ENCODE measurements at places on chromosomes 1 and 21.
A peak's percentile ranks its signal among the peaks of the same experiment; 100 is the strongest.

DNA sequence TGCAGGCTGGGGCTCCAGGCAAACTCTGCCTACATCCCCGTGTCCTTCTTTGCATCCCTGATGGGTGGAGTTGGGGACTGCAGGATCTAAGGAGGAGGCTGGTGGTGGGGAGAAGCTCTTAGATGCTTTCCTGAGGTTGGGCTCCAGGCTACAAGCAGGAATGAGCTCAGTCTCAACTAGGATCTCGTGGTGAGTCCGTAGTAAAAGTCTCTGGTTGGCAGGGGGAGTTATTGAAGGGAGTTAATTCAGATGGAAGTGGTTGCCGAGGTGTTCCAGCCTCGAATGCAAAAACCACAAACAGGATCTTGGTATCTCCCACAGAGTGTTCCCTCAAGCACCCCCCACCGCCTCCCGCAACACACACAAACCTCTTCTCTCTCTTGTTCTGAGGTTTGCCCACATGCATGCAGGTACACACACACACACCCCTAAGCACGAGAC, 35.0 kb downstream of the TMCC2 start:
- DNase-seq, result no peak
- no peaks in the 10 kb centered on the region for H3K36me3 ChIP-seq
- H3K27ac ChIP-seq, result no peak overlapping the region
- H3K4me3 ChIP-seq, result no peak overlapping the region
- peaks cover 41% of the 10 kb centered on the region for H3K4me1 ChIP-seq

GRCh38 chr1:8751984-8752383, 65.5 kb downstream of the RERE start:
- peaks cover 5% of the 10 kb centered on the region for H3K4me1 ChIP-seq
- no peaks in the 10 kb centered on the region for H3K27me3 ChIP-seq
- H3K36me3 ChIP-seq, result no peaks in the 10 kb centered on the region
- no peak for DNase-seq
- H3K4me3 ChIP-seq, result no peak overlapping the region

DNA sequence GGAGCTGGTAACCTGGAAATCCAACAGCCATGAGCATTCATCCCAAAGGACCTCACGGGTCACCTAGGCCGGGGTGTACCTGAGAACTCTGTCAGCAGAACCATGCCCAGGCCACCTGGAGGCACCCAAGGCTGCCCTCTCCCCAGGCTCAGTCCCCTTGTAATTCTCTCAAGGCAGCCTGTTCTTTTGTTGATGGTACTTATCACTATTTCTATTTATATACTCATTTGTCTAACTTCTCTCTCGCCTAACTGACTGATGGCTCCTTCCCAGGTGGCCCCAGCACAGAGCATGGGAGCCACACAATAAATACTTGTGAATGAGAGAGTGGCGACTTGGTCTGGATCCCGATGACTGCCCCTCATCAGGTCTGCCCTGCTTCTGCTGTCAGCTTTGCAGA, 16.7 kb downstream of the CASP9 start:
- H3K27me3 ChIP-seq, result no peaks in the 10 kb centered on the region
- H3K36me3 ChIP-seq, result no peaks in the 10 kb centered on the region
- H3K4me3 ChIP-seq, result no peak overlapping the region
- H3K4me1 ChIP-seq, result no peaks in the 10 kb centered on the region

DNA sequence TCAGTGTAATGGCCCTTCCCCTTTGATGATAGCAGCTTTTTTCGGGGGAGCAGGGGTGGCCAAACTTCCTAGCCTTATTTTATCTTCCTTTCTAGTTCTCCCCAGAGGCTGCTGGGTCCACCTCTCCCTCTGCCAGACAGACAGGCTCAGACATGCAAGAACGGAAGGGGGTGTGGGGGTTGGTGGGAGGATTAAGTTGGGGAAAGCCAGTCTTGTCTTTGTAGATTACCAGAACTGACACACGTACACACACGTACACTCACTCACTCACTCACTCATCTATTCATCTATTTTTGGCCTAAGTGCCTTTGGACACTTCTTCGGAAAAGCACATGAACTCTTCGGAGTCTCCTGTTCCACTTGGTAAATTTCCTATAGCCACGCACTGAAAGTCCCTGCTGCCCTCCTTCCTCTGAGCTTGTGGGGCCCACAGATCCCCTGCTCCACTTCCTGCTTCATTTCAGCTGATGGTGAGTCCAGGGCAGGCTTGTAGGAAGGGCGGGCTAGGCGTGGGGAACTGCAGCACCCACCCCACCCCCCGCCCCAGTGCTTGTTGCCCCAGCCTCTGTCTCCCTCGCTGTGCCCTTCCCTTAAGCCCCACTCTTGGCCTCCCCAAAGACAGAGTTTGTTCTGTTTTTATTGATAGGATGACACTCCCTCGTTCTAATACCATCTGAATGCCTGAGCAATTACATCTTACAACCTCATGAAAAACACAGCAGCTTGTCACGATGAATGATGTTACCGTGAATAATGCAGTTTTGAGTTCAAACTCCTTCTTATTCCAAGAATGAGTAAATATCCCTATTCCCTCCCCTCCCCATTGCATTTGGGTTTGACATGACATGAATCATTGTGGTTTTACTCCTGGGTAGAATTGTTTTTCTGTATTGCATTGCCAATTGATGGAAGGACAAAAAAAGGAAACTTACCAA, 60.7 kb upstream of the ATP5PO start:
- peak overlapping the region; percentile 86 for H3K27ac ChIP-seq
- no peaks in the 10 kb centered on the region for H3K36me3 ChIP-seq
- H3K4me1 ChIP-seq, result peaks cover 24% of the 10 kb centered on the region
- H3K27me3 ChIP-seq, result no peaks in the 10 kb centered on the region
- peak; percentile 67 for DNase-seq
- no peak overlapping the region for H3K4me3 ChIP-seq

GRCh38 chr1:237279629-237280028, 237.6 kb downstream of the RYR2 start:
- no peak overlapping the region for H3K27ac ChIP-seq
- no peaks in the 10 kb centered on the region for H3K4me1 ChIP-seq

- DNase-seq, result no peak
- H3K4me3 ChIP-seq, result no peak overlapping the region
- H3K27ac ChIP-seq, result no peak overlapping the region
- no peaks in the 10 kb centered on the region for H3K4me1 ChIP-seq
- H3K27me3 ChIP-seq, result no peaks in the 10 kb centered on the region
- no peaks in the 10 kb centered on the region for H3K36me3 ChIP-seq
Observed at GRCh38 chr1:102566182-102566581, 542.1 kb downstream of the COL11A1 start.

- no peaks in the 10 kb centered on the region for H3K27me3 ChIP-seq
- H3K4me3 ChIP-seq, result no peak overlapping the region
- DNase-seq, result no peak
Observed at GRCh38 chr1:167856711-167857418, 57.1 kb downstream of the ADCY10 start.

DNA sequence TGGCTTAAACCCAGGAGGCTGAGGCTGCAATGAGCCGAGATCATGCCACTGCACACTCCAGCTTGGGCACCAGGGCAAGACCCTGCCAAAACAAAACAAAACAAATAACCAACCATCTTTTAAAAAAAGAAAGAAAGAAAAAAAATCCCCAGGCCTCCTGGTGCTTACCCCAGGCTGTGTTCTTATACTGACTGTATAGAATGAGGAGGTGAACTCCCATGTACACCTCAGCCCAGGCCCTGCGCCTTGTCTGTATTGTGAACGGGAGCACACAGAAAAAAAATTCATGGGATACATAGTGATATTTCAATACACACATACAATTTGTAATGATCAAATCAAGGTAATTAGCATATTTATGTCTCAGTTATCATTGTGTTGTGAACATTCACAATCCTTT, 14.1 kb downstream of the RPL5 start:
- no peak overlapping the region for H3K4me3 ChIP-seq
- H3K27me3 ChIP-seq, result no peaks in the 10 kb centered on the region
- no peaks in the 10 kb centered on the region for H3K36me3 ChIP-seq
- H3K4me1 ChIP-seq, result no peaks in the 10 kb centered on the region
- DNase-seq, result no peak

All from vagina (tissue), 2 donors.